ENCODE measurements at places on chromosomes 12 and 14. TPM values are rescaled to one million over a fixed set of nuclear protein-coding genes. Genes with fewer than 3 reads are reported as not detected.

DNA sequence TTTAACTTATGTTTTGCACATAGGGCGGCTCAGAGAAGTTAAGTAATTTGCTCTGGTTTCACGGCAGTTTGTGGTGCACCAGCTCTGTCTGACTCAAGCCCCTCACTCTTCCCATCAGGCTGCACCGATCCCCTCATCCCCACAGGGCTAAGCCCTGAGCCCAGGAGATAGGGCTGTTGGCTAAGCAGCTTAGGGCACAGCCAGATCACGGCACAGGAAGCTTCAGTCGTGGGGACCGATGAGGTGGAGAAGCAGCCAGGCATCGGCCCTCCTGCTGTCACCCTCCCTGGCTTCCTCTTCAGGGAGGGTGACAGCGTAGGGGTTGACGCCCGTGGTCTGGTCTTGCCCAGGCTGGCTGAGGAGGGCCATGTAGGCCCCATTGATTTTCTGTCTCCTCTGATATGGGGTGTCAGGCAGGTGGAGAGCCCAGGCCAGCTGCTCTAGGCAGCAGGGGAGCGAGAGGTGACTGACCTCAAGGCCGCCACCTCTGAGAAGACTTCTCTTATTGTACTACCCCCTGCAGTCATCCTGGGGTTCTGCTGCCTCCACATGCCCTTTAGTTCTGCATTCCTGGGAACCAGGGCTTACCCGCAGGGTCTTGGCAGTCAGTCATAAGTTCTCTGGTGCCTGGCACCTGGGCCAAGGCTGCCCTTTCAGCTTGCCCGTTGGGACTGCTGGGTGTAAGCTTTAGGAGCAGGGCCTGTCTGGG, 166.4 kb downstream of the TSPAN9 start:
- no peak overlapping the region for H3K27ac ChIP-seq
- no peak for DNase-seq
- H3K36me3 ChIP-seq, result no peaks in the 10 kb centered on the region
- H3K4me3 ChIP-seq, result no peak overlapping the region
- H3K27me3 ChIP-seq, result no peaks in the 10 kb centered on the region

- peak overlapping the region; percentile 61 for H3K4me3 ChIP-seq
- no peaks in the 10 kb centered on the region for H3K27me3 ChIP-seq
- H3K27ac ChIP-seq, result peak overlapping the region; percentile 88
- H3K4me1 ChIP-seq, result peaks cover 56% of the 10 kb centered on the region
Observed at GRCh38 chr14:68840454-68840853, 47.6 kb upstream of the ZFP36L1 start.

DNA sequence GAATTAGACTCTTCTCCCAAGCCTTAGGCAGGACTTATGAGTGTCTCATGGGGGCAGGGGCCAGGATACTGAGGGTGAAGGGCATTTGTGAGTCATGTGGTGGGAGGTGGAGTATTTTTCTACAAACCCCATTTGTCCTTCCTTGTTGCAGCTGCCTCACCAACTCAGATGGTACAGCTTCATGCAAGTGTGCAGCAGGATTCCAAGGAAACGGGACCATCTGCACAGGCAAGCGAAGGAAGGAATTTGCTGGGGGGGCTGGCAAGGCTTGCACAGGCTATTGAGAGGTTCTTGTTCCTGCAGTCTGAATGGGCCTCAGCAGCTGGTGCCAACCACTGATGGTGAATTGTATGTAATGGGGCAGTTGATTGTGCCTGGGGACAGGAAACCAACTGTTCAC, 125.1 kb downstream of the STAB2 start:
- H3K4me3 ChIP-seq, result no peak overlapping the region
- no peak overlapping the region for H3K27ac ChIP-seq
- H3K4me1 ChIP-seq, result no peaks in the 10 kb centered on the region
- H3K27me3 ChIP-seq, result peaks cover 27% of the 10 kb centered on the region

DNA sequence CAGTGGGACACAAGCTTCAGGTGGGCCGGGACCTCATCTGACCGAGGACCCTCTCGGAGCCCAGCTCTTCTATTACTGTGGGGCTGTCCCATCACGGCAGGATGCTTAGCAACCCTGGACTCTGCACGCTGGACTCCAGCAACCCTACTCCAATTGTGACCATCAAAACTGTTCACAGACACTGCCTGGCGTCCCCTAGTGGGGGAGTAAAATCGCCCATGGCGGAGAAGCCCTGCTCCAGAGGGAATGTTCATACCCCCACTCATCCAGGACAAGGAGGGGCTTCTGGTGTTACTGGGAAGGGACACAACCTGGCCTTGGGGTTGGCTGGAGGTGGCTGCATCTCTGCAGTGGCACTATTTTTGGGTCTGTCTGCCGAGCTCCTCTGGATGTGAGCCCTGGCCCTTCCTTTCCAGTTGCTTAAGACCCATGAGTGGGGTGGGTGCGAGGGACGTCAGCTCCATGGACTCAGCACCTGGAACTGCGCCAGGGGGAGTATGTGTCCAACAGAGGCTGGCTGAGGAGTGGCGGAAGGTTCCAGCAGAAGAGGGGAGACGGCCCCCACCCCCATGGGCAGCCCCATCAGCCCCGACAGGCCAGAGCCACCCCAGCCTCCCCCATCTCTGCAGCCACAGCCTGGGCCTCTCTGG, 103.8 kb downstream of the RFLNA start:
- no peaks in the 10 kb centered on the region for H3K36me3 ChIP-seq
- DNase-seq, result no peak
- no peak overlapping the region for H3K27ac ChIP-seq
- H3K4me1 ChIP-seq, result peaks cover 13% of the 10 kb centered on the region
- H3K4me3 ChIP-seq, result no peak overlapping the region
- H3K27me3 ChIP-seq, result no peaks in the 10 kb centered on the region

- no peak within 1 kb of the TSS for H3K4me3 ChIP-seq
- H3K27ac ChIP-seq, result no peak within 1 kb of the TSS
- H3K4me1 ChIP-seq, result peaks cover 7% of the 10 kb centered on the region
- peaks cover 77% of the 10 kb centered on the region for H3K27me3 ChIP-seq
- no peak for DNase-seq
Observed at GRCh38 chr12:27972721-27973120, at the start of gene PTHLH. TSS of gene PTHLH (minus strand) at chr12:27972733. CDS start at chr12:27969494, 3,239 bp downstream.

DNA sequence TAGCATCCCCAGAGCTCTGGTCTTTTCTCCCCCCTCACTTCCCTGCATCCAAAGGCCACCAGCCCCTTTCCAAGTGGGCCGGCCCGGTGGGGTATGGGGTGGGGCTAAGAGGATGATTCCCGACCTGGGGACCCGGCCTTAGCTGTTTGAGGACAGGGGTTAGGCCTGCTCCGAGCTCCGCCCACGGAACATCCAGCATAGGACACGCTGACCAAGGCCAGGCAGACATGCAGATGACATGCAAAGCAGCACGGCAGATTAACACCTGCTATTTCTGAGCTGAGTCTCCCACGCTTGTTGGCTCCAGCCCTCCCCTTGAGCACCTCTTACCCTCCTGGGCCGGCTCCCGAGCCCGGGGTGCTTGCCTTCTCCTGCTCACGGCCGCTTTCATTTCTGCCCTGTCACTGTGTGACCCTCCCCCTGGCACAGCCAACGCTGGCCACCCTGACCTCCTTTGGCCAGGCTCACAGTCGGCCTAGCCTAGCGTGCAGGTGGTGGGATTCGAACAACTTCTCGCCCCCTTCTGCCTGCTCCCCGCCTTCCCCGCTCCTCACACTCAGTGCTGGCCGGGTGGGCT, 40.2 kb downstream of the TEAD4 start:
- no peaks in the 10 kb centered on the region for H3K4me1 ChIP-seq
- H3K4me3 ChIP-seq, result no peak overlapping the region
- H3K27ac ChIP-seq, result no peak overlapping the region
- H3K27me3 ChIP-seq, result no peaks in the 10 kb centered on the region

DNA sequence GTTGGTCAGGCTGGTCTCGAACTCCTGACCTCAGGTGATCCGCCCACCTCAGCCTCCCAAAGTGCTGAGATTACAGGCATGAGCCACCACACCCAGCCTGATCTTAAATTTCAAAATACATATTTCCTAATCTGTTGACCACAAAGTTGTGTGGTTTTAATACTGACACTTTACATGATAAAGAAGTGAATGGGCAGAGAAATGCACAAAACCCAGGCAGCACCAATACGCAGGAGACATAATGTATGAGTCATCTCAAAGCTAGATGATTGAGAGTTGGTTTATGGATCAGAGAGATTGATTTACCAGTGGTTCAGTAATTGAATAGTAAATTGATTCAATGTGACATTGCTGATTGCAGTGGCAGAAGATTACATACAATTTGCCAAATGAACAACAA, 19.2 kb upstream of the PPP2R5E start:
- H3K4me3 ChIP-seq, result no peak overlapping the region
- DNase-seq, result no peak
- no peak overlapping the region for H3K27ac ChIP-seq
- H3K36me3 ChIP-seq, result no peaks in the 10 kb centered on the region
- peaks cover 12% of the 10 kb centered on the region for H3K27me3 ChIP-seq

- H3K4me1 ChIP-seq, result no peaks in the 10 kb centered on the region
- peaks cover 40% of the 10 kb centered on the region for H3K27me3 ChIP-seq
- DNase-seq, result no peak
- no peak overlapping the region for H3K4me3 ChIP-seq
Observed at GRCh38 chr12:52233462-52234207, 592 bp downstream of the KRT7 start.

- no peak overlapping the region for H3K4me3 ChIP-seq
- no peak for DNase-seq
- no peak overlapping the region for H3K27ac ChIP-seq
- no peaks in the 10 kb centered on the region for H3K36me3 ChIP-seq
- peaks cover 46% of the 10 kb centered on the region for H3K27me3 ChIP-seq
Observed at GRCh38 chr12:113988064-113988451, 21.9 kb upstream of the RBM19 start.

DNA sequence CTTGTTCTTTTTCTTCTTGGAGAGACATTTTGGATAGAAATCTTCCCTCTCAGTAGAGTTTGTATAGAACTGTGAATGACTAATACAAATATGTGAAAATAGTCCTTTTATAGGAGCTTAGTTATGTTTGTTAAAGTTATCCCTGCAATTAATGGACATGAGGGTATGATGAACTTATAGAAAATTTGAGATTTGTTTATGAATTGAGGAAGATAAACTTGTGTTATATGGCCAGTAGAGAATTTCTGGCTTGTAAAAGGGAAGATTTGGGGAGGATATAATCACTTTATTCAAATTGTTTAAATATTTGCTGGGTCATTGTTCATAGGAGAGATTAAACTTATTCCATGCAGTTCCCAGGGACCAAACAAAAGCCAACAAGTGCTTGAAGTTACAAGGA, 119.6 kb downstream of the DAAM1 start:
- no peaks in the 10 kb centered on the region for H3K27me3 ChIP-seq
- H3K4me1 ChIP-seq, result peaks cover 4% of the 10 kb centered on the region
- no peak overlapping the region for H3K4me3 ChIP-seq
- DNase-seq, result no peak
- no peaks in the 10 kb centered on the region for H3K36me3 ChIP-seq
- no peak overlapping the region for H3K27ac ChIP-seq

DNA sequence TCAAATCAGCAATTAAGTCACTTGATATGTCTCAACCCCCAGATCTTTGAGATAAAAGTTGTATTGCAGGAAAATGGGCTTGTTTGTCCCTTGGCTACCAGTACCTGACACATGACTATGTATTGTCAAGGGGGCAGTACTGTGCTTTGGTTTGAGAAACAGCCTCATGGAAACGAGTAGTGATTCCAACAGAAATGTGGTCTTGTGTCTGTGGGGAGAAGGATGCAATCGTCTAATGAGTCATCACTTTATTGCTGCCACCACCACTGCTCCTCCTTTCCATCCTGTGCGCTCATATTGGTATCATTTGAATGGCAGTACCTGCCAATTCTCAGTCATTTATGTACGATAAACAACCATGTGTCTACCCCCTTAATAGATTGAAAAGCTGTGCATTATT, 72.8 kb upstream of the ARHGAP5 start:
- no peaks in the 10 kb centered on the region for H3K4me1 ChIP-seq
- no peak for DNase-seq
- H3K27ac ChIP-seq, result no peak overlapping the region
- no peak overlapping the region for H3K4me3 ChIP-seq

- peaks cover 17% of the 10 kb centered on the region for H3K4me1 ChIP-seq
- H3K27ac ChIP-seq, result peak overlapping the region; percentile 43
- no peaks in the 10 kb centered on the region for H3K27me3 ChIP-seq
- DNase-seq, result peak; percentile 77
- H3K4me3 ChIP-seq, result no peak overlapping the region
Observed at GRCh38 chr14:100147181-100147631, 12.2 kb downstream of the DEGS2 start.

DNA sequence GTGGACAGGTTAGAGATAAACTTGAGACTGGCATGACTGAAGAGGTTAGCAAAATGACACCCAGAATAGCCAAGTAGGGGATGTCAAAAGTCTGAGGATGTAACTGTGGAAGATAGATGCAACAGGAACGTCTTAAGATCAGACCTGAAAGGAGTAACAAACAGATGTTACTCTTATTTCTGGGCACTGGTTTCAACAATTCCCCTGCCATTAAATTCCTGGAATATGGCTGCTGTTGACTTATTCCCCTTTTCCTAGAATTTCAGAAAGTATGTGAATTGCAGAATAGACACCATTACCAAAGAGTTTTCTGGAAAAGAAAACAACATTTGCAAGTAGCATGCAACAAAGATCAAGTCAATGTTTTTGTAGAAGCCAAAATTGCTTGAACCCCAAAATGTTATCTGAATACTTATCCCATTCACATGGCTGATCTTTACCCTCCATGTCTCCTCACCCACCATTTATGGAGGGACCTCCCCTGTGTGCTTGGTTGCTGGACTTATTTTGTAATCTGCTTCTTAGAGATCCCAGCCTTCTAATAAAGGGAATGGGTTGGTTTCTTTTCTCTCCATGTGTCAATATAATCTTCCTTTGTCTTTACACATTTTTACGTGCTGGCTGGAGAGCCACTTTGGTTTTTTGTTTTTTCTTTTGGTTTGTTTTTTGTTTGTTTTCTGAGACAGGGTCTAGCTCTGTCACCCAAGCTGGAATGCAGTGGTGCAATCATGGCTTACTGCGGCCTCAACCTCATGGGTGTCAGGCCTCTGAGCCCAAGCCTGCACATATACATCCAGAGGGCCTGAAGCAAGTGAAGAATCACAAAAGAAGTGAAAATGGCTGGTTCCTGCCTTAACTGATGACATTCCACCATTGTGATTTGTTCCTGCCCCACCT, 57.0 kb downstream of the BBS10 start:
- H3K27ac ChIP-seq, result no peak overlapping the region
- peaks cover 44% of the 10 kb centered on the region for H3K27me3 ChIP-seq
- H3K36me3 ChIP-seq, result no peaks in the 10 kb centered on the region
- no peaks in the 10 kb centered on the region for H3K4me1 ChIP-seq

- peak overlapping the region; percentile 96 for H3K4me3 ChIP-seq
- H3K27me3 ChIP-seq, result no peaks in the 10 kb centered on the region
- H3K36me3 ChIP-seq, result peaks cover 15% of the 10 kb centered on the region
- peaks cover 14% of the 10 kb centered on the region for H3K4me1 ChIP-seq
- no peak for DNase-seq
Observed at GRCh38 chr12:131929581-131930456, 743 bp downstream of the PUS1 start.

TAS2R14 gene
- 6.2 TPM for total RNA-seq

LRRC43 gene
- 9.3 TPM for total RNA-seq

RIPK3 gene
- total RNA-seq, result 15.5 TPM

CCDC197 gene
- total RNA-seq, result not detected

HECTD1 gene
- total RNA-seq, result 99.1 TPM

TAS2R31 gene
- 4.8 TPM for total RNA-seq

C12orf54 gene
- not detected for total RNA-seq

RIMKLB gene
- 5.5 TPM for total RNA-seq

LMO3 gene
- not detected for total RNA-seq
